GM13977 (cell line): ENCODE measurements at places on chromosomes 16 and 17.

GRCh38 chr16:4925791-4926190 is 11.2 kb downstream of the PPL start:
- DNase-seq, result no peak

GRCh38 chr16:4954714-4955113 is 3.4 kb upstream of the SEC14L5 start:
- no peak for DNase-seq

DNA sequence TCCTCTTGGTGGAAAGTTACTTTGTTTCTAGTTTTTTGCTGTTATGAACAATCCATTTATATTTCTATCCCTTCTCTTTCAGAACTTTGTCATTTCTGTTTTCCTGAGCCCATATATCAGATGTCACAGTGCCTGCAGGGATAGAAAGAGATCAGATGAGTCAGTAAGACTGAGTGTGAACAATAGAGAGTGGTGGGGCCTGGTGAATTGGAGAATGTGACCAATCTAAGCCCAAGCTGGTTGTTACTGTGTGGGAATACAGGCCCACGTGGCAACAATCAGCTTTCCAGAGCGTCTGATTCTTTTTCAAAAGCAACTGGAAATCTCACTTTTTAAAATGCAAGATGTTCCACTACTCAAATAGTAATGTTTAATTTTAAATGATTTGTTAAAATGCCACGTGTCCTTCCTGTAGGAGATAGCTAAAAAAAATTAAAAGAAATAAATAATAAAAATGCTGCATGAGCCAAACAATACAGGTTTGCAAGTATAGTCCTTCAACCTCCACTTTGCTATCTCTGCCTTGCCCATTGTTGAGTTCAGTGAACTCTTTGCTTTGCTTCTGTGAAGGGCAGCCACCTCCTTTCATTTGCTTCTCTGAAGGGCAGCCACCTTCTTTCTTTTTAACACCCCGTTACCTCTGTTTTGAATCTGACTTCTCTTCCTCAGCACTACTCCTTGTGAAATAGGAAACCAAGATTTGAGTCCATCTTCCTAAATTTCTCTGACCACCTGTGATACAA is 9.6 kb downstream of the DCTN5 start:
- no peak for DNase-seq

GRCh38 chr16:11915114-11915643 is 577 bp downstream of the GSPT1 start:
- DNase-seq, result peak; percentile 78

- no peak for DNase-seq
These were observed 16.7 kb downstream of the ASGR2 start for GRCh38 chr17:7097940-7098339.

GRCh38 chr17:63984651-63985386 is 12.1 kb upstream of the SCN4A start:
- DNase-seq, result no peak

DNA sequence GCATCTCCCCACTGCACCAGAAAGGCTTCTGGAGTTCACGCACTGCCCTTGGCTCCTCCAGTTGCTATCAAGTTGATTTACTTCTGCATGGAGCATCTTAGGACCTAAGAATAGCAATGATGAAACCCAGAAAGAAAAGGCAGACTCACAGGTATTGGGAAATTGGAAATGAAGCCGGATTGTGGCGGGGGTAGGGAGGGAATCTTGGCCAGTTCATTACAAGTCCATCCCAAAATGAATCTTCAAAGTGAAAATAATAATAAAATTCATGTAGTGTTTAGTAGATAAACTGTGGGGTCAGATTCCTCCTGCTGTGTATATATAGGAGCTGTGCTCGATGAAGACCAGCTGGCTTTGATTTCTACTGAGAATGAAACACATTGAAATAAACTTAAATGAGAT is 33.7 kb downstream of the TEKT3 start:
- DNase-seq, result no peak

DNA sequence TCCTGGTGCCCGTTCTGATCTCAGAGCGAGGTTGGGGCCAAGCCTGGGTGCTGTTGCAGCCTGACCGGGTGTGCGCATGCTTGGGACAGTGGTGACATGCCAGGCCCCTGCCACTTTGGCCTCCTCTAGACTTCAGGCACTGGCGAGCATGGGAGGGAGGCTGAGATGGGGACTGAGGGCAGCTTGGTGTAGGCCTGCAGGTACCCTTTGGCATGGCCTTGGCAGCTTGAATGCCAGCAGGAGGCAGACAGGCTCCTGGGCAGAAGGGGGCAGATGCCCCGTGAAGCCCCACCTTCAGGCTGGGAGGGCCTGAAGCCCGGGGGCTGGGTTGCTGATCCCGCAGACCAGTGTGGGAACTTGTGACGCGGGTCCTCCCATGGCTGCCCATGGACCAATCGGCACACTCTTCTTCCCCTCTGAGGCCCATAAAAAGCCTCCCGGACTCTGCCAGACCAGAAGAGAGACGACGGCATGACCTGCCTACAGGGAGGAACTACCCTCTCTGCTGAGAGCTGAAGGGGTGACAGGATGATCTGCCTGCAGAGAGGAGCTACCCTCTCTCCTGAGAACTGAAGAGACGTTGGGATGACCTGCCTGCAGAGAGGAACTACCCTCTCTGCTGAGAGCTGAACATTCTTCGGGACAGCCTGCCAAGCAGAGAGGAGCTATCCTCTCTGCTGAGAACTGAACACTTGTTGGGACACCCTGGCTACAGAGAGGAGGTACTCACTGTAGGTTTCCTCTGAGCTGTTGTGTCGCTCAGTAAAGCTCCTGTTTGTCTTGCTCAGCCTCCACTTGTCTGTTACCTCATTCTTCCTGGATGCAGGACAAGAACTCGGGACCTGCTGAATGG is 17.5 kb downstream of the RHOT1 start:
- DNase-seq, result no peak

GRCh38 chr17:50561746-50562141 is 1.2 kb downstream of the CACNA1G start:
- no peak for DNase-seq

GRCh38 chr17:68627956-68628575 is 26.9 kb upstream of the FAM20A start:
- no peak for DNase-seq

GRCh38 chr16:79599256-79599836 is 1.2 kb downstream of the MAF start:
- peak; percentile 47 for DNase-seq

DNA sequence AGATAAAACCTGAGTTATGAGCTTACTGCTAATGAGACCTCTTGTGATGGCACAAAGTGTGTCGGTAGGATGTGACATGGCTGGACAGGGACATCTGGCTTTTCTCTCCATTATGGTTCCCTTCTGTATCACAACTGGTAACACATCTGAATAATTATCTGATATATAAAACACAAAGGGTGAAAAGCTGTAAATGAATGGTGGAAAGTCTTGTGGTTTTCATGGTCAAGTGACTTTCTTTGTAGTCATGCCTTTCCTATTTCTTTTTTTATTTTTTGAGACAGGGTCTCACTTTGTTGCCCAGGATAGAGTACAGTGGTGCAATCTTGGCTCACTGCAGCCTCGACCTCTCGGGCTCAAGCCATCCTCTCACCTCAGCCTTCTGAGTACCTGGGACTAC is 35.3 kb upstream of the ZFHX3 start:
- no peak for DNase-seq

- DNase-seq, result no peak
These were observed 5.4 kb downstream of the SLC47A1 start for GRCh38 chr17:19539040-19539399.

GRCh38 chr17:78236362-78237127 is 5.1 kb downstream of the TMEM235 start:
- DNase-seq, result no peak

DNA sequence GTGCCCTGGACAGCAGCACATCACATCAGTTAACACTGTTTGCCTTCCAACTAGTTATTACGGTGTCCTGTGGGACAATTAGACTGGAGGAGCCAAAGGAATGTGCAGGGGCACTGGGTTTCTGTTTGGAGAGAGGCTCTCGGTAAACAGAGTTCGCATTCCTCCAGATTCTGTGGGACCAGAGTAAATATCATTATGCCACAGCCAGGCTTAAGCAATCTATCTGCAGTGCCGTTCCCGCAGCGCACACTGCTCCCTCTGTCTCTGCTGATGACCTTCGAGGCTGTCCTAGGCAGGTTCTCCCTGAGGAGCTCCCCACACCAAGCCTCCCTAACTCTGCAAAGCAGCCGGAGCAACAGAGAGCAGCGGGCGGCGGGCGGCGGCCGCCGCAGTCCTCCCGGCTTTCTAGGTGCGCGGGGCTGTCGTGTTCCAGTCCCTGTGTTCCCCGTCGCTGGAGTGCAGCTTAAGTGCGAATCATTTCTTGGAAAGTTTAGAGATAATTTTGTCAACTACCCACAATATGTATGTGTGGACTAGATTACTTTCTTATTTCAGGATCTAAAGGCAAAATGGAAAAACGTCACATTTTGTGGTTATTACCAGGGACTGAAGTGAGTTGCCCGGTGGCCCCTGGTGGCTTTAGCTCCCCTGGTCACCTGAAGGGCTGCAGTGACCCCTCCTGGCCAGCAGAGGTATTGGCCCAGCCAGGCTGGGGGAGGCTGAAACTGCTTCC is 43.3 kb downstream of the PGS1 start:
- DNase-seq, result peak; percentile 92

- no peak for DNase-seq
These were observed 5.7 kb upstream of the PKMYT1 start for GRCh38 chr16:2985893-2986355.

GRCh38 chr17:7961421-7961820 is 29.4 kb downstream of the CNTROB start:
- no peak for DNase-seq

DNA sequence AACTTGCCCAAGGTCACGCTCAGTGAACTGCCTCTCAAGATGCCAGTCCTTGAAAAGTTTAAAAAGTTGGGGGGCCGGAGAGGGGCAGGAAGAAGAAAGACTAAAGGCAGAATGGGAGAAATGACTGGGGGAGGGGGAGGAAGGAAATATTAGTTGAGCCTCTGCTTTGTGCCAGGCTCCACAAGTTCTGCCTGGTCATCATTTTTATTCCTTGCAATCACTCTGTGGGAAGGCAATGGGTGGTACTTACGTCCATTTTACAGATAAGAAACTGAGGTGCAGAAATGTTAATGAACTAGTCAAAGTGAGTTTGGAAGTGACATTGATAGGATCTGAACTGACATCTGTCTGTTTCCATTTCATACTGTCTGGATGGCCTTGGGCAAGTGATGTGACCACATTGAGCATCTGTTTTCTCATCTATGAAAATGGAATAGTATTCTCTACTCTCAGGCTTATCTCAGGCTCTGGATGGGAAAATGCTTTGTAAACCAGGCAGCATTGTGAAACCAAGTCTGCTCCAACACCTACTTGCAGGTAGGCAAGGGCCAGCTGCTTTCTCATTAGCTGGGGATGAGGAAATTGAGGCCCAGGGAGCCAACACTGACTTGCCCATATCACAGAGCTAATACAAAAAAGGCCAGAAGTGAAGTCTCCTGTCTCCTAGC is 19.2 kb downstream of the ASIC2 start:
- DNase-seq, result no peak

DNA sequence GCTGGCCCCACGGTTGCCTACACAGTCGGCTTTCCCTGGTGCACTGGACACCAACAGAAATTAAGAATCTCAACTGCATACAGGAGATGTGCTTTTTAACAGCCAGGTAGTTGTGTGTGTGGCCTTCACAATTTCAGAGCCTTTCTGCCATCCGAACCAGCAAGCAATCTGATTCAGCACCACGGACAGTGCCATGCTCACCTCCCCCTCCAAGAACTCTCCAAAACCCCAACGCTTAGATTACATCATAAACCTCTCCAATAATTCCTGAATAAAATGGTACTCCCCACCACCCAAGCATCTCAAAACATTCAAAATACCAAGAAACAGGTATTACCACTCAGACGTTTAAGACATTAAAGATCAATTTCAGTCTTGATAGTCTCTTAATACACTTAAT is 31.8 kb downstream of the USP7 start:
- no peak for DNase-seq

- peak; percentile 55 for DNase-seq
These were observed 7.6 kb downstream of the AIPL1 start for GRCh38 chr17:6427279-6427781.

DNA sequence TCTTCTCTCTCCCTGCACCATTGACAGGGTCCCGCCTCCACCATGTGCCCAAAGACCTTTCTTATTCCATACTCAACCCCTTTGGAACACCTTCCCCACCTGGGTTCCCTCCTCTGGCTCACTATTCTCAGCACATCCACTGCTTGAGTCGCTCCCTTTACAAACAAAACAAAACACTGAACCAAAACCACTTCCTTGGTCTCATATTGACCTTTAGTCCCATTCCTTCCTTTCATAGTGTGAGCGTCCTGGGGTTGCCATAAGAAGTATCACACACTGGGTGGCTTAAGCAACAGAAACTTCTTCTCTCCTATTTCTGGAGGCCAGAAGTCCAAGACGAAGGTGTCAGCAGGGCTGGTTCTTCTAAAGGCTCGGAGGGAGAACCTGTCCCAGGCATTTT is 6.1 kb upstream of the TNRC6C start:
- DNase-seq, result no peak

GRCh38 chr17:2693561-2694380 is 17.8 kb downstream of the CLUH start:
- DNase-seq, result peak; percentile 28

DNA sequence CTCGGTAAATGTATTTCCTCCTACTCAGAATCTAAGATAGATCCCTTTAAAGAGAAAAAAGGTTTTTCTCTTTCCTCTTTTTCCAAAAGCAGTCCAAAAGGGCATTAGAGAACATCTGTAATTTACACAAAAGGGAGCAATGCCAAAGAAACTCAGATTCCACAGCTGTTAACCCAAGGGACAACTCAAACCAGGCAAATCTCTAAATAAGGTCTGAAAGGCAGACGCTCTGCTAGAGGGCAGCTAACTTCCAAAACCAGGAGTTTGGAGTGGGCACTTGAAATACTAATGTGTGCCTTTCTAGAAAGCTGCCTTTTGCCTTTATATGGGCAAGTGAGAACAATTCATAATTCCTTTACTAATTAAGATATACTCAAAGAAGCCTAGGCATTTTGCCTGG is 435.7 kb downstream of the ZFHX3 start:
- no peak for DNase-seq

GRCh38 chr16:84999200-84999599 is 12.1 kb downstream of the ZDHHC7 start:
- no peak for DNase-seq

DNA sequence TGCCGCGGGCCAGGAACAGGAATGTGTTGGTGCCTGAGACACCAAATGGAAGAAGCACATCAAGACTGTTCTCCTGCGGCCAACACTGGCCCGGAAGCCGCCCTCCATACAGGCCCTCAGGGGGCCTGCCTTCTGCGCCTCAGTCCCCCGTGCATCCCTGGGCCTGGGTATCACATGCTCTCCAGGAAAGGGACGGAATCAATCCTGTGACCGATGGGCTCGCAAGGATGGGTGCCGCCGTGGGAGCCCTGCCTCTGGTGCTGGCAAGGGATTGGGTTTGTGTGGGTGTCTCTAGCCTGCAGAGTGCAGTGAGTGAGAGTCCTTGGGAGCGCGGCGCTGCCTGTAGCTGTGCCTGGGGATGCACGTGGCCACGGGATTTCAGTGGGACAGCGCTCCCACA is 19.4 kb downstream of the CIBAR2 start:
- DNase-seq, result no peak
